Effector CD8-positive, alpha-beta T cell (primary cell): ENCODE measurements at places on chromosomes 1 and 21.

- no peak for DNase-seq
Observed at GRCh38 chr1:93483606-93484005, 35.7 kb downstream of the FNBP1L start.

DNA sequence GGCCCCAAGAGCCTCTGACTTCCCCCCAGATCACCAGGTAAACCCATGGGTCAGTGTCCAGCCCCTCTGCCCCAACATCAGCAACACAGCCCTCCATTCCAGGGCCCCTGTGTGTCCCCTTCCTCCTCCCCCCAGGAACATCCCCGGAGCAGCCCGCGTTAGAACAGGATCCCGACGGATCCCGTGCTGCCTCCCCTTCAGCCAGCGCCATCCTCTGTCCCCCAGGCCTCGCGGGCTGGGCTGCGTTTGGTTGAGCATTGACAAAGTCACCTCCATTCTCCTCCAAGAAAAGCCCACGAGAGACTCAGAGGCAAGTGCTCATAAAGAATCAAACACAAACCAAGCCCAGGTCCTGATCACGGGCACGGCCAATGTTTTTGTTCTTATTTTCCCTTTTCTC is 160.0 kb upstream of the ARHGEF16 start:
- DNase-seq, result no peak

GRCh38 chr1:28640766-28641165 is 2.1 kb downstream of the TAF12 start:
- no peak for DNase-seq

DNA sequence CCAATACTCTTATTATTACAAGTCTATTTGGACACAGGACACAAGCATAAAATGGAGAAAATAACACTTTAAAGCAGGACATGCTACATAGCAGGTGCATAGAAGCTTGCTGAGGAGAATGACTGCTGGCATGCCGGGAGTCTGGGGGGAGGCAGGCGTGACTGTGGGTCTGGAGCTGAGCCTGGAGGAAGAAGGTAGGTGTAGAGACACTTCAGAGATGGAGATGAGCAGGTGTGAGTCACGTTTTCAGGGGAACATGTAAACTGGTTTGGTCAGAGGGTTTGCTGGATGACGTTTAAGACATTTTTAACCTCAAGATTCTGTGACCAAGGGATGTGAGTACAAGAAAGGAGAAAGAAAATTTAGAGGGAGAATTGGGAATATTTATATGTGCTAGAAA is 24.5 kb downstream of the OSCP1 start:
- no peak for DNase-seq

GRCh38 chr1:153434746-153435455 is 18.6 kb downstream of the S100A7A start:
- no peak for DNase-seq
